ENCODE measurements at places on chromosomes 2 and 18.

DNA sequence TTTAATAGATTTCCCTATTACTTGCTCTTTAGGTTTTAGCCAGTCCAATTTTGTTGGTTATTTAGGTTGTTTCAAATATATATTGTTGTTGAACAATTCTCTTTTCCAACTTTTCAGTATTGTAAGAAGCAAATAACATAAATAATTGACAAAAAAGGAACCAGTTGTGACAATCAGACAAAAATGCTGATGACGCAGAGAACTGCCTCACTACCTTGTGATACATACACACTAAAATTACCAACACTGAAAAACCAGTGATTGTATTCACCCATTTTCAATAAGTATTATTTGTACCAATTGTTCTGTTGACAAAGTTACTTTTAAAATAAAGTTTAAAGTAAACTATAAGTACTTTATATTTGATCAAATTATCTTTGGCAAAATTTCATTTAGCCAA, 43.1 kb upstream of the NABP1 start:
- no peak for DNase-seq

DNA sequence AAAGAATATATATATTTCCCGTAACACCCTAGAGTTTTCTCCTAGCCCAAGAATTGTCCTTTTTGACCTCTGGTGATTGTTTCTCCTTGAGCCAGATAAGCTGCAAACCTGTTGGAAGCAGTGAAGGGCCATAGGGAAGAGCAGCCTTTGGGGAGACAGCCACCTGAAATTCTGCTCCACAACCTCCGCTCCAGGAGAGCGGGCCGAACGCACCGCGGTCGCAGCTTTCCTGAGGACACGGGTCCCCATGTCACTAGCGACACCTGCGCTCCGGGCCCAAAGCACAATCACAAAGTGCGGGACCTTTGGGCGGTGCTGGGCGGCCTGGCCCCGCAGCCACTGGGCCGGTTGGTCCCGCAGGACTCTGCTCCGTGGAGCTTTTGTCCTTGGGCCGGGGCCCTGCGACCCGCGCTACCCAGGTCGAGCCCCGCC, 557 bp upstream of the DSG2 start:
- no peak for DNase-seq

GRCh38 chr2:112749755-112750559, 14.5 kb downstream of the CKAP2L start:
- DNase-seq, result peak; percentile 73

DNA sequence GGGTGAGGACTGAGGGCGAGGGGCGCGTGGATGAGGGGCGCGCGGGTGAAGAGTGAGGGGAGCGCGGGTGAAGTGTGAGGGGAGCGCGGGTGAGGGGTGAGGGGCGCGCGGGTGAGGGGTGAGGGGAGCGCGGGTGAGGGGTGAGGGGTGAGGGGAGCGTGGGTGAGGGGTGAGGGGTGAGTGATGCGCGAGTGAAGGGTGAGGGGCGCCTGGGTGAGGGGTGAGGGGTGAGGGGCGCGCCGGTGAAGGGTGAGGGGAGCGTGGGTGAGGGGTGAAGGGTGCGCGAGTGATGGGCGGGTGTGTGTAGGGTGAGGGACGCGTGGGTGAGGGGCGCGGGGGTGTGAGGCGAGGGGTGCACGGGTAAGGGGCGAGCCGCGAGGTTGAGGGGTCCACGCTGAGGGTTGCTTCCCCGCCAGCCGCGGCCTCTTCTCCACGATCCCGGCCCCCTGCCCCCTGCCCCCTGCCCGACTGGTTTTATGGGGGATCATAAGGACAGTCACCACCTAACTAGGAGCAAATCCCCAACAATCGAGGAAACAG, 1.1 kb upstream of the SLC66A2 start:
- DNase-seq, result no peak

GRCh38 chr18:48542513-48543181, 3.8 kb downstream of the CTIF start:
- DNase-seq, result no peak

GRCh38 chr2:47945046-47945781, 38.9 kb upstream of the FBXO11 start:
- no peak for DNase-seq

- no peak for DNase-seq
Observed at GRCh38 chr2:36707050-36707449, 10.5 kb downstream of the VIT start.

GRCh38 chr2:83602753-83603152, 856.3 kb downstream of the SUCLG1 start:
- DNase-seq, result no peak

GRCh38 chr18:9757827-9758621, 49.9 kb downstream of the RAB31 start:
- DNase-seq, result peak; percentile 20

DNA sequence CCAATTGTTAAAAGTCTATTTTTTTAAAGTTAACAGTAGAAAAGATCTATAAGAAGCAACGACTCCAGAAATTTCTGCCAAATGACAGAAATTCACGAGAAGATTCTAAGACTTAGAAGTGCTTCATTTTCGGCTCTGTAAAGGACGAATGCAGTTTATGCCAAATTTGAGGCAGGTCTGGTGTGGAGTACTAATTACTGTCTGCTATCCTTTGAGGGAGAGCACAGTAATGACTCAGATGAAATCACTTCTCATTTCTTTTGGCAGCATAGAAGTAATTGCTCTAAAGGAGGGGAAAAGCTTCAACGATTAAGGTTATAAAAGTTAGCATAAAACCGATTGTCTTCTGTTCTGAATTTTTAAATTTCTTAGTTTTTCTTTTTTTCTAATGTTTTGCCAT, 11.4 kb downstream of the G6PC2 start:
- DNase-seq, result no peak

DNA sequence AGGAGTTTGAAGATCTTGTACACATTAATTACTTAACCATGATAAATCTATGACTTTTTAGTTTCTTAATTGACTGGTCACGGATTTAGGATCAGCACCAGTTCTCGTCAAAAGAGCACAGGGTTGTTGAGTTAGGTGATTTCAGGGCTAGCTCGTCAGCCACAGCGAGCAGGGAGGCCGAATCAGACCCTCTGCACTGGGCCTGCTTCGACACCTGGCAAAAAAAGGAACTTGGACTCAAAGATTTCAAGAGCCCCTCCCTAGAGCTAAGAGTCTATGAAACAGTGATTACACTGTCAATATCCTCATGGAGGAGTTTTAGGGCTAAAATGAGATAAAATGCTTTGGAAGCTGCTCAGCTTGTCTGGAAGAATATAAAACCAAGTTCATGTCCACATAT, 4.6 kb upstream of the SERTAD2 start:
- no peak for DNase-seq
